ENCODE measurements at places on chromosomes 16 and 17.

- DNase-seq, result no peak
These were observed 161.0 kb upstream of the NLRP1 start for GRCh38 chr17:5745111-5745813.

- DNase-seq, result no peak
These were observed 21.5 kb upstream of the MMD start for GRCh38 chr17:55442953-55443683.

DNA sequence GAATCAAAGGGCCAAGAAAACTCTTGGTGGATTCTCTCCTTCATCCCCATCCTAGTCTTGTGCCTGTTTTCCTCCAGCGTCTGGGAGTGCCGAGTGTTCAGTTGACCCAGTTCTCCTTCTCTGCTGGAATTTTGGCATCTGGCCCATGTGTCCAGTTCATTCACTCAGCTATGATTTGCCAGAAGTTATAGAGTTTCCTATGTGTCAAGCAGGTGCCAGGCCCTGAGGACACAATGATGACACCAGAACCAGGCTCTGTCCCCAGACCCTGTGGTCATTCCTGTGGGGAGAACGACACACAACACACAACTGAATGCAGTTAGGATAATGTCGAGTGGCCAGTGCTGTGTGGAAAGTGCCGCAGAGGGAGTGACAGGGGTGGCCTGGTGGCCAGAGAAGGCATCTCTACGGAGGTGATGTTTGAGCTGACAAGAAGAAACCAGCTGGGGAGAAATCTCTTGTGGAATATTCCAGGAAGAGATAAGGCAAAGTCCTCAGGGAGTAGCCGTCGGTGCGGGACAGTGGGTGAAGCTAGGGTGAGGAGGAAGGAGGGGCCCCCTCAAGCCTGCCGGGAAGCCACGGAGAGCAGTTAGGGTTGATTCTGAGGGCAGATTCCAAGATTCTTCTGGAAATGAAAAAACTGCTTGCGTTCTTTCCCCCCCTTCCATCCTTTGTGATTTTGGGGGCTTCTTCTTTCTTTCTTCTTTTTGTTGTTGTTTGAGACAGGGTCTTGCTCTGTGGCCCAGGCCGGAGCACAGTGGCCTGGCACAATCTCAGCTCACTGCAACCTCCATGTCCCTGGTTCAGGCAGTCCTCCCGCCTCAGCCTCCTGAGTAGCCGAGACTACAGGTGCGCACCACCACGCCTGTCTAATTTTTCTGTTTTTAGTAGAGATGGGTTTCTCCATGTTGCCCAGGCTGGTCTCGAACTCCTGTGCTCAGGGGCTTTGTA lies 35.8 kb upstream of the IL34 start:
- no peak for DNase-seq

- DNase-seq, result no peak
These were observed at the start of gene ALOXE3 for GRCh38 chr17:8117980-8118768. Gene ALOXE3, minus strand, starts transcription at chr17:8118514. Its CDS starts 524 bp downstream, at chr17:8117990.

- DNase-seq, result no peak
These were observed 181.9 kb downstream of the SNX29 start for GRCh38 chr16:12158428-12158827.

- no peak for DNase-seq
These were observed 110.7 kb downstream of the SOCS1 start for GRCh38 chr16:11145173-11145818.

DNA sequence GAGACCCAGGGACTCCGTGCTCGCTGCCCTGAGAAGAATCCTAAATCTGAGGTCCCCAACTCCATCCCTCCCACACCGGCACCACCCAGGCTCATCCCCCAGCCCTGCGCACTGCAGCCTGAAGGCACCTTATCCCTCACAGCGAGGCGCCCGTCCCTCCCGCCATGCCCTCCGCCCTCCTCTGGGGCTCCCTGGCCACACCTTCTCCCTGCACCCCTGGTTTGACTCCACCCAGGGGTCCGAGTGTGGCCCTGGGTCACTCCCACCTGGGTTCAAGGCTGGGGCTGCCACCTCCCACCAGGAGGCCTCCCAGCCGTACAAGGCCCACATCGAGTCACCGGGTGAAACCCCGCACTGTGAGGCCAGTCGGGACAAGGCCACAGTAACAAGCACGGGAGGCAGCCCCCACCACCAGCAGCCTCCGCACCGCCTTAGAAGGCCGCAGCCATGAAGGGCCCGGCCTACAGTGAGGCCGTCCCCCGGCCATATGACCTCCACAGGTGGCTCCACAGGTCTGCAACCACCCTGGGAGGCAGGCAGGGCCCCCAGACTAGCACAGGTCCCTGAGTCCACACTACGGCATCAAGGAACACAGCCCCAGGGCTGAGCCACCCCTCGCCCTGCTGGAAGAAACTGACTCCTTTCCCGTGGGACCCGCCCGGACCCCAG lies 8.3 kb downstream of the HAGH start:
- DNase-seq, result no peak

DNA sequence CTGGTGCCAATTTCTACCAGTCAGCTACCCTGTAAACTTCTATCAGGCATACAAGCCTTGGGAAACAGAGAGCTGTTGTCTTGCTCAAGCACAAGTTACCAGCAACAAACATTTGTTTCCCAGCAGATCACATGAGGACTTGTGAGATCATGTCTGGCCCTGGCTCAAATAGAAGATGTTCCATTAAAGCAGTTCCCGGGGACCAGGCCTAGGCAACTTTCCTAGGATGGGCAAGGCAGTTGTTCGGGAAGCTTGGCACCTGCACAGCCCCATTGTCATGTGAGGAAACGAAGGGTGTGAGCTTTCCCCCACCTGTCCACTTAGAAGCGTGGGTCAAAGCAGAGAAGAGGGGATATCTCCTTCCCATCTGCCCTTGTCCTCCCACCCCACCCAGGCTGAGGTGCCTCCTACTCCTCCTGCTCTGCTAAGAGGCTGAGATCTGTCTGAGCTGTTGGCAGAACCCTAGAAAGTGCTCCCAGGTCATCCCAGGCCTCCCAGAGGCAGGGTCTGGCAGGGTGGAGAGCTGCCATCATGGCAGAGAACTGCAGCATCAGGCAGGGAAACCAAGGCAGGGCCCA lies 11.2 kb upstream of the SLC47A2 start:
- DNase-seq, result no peak

- DNase-seq, result no peak
These were observed 193.6 kb downstream of the CCDC182 start for GRCh38 chr17:57551321-57552079.

GRCh38 chr16:84087466-84088151 lies 29.1 kb downstream of the MBTPS1 start:
- no peak for DNase-seq

GRCh38 chr16:75342308-75342811 lies 90.9 kb upstream of the BCAR1 start:
- no peak for DNase-seq

- no peak for DNase-seq
These were observed 199.1 kb upstream of the C17orf78 start for GRCh38 chr17:37176723-37177122.

- no peak for DNase-seq
These were observed 662.8 kb downstream of the WWOX start for GRCh38 chr16:78762222-78762621.
